Suppressor macrophage (primary cell): ENCODE measurements at places on chromosomes 12 and 14.

- DNase-seq: no peak
Measured at GRCh38 chr12:81170072-81170471, 92.2 kb downstream of the ACSS3 start.

- no peak for DNase-seq
Measured at GRCh38 chr14:92905667-92906066, 17.3 kb upstream of the CHGA start.

DNA sequence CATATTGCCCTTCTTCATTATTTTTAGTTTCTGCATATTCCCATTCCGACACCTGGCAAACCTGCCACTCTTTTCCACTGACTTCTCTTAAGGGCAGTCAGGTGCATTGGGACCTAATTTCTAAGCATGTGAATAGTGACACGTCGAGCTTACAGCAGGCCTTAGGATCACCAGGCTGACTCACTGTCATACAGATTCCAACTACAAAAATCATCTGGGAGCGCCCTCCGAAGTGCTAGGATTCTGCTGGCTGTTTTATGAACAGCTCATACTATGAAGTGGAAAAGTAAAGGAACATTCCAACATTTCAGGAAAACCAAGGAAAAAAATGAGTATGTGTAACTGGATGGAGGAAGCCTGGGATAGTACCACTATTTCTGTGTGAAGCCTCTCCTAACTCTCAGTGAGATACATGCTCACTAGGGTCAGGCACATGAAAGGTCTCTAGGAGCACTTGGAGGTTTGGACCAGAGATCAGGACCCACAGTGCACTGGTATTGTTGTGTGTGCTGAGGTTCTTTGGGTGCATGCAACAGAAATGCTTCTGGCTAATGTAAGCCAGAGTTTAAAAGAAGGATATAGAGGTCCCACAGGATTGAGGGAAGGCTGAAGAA, 257.4 kb downstream of the ZFP36L1 start:
- DNase-seq: no peak

- no peak for DNase-seq
Measured at GRCh38 chr12:115398311-115398781, 714.4 kb upstream of the TBX3 start.
